ENCODE measurements at places on chromosomes 7 and 10.

DNA sequence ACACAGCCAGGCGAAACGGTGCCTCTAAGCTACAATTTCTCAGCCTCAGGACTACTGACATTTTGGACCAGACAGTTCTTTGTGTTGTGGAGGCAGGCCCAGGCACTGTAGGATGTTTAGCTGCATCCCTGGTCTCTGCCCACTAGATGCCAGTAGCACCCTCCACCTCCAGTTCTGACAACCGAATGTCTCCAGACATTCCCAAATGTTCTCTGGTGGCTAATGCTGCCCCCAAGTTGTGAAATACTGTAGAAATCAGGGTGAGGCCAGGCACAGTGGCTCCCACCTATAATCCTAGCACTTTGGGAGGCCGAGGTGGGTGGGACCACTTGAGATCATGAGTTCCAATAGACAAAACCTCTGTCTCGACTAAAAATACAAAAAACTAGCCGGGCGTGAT is 18.2 kb downstream of the HNRNPF start:
- no peak overlapping the region for H3K4me3 ChIP-seq
- no peaks in the 10 kb centered on the region for H3K27me3 ChIP-seq
- H3K36me3 ChIP-seq, result peaks cover 97% of the 10 kb centered on the region
- DNase-seq, result no peak

- H3K4me1 ChIP-seq, result no peaks in the 10 kb centered on the region
- no peak overlapping the region for H3K4me3 ChIP-seq
- no peaks in the 10 kb centered on the region for H3K36me3 ChIP-seq
- no peak for DNase-seq
These were observed 296.2 kb downstream of the MAGI2 start for GRCh38 chr7:79157281-79157680.

GRCh38 chr10:5538892-5539651 is 14.3 kb downstream of the CALML3 start:
- DNase-seq, result no peak
- no peak overlapping the region for H3K4me3 ChIP-seq
- H3K27ac ChIP-seq, result no peak overlapping the region

- no peak for DNase-seq
- no peak overlapping the region for H3K27ac ChIP-seq
- no peaks in the 10 kb centered on the region for H3K36me3 ChIP-seq
- H3K27me3 ChIP-seq, result peaks cover 8% of the 10 kb centered on the region
- no peak overlapping the region for H3K4me3 ChIP-seq
- H3K4me1 ChIP-seq, result no peaks in the 10 kb centered on the region
These were observed 166.4 kb downstream of the DNAJB6 start for GRCh38 chr7:157503229-157503628.

Data from psoas muscle (tissue), 8 donors.